ENCODE measurements at places on chromosomes 7 and 10.

GRCh38 chr7:19928247-19928646 is 154.8 kb upstream of the TMEM196 start:
- DNase-seq = no peak

GRCh38 chr10:71856619-71857018 is 5.6 kb upstream of the PSAP start:
- no peak for DNase-seq

GRCh38 chr10:92846854-92847201 is 1.5 kb upstream of the EXOC6 start:
- no peak for DNase-seq

GRCh38 chr10:133167693-133168616 is 7.9 kb downstream of the KNDC1 start:
- DNase-seq = no peak

DNA sequence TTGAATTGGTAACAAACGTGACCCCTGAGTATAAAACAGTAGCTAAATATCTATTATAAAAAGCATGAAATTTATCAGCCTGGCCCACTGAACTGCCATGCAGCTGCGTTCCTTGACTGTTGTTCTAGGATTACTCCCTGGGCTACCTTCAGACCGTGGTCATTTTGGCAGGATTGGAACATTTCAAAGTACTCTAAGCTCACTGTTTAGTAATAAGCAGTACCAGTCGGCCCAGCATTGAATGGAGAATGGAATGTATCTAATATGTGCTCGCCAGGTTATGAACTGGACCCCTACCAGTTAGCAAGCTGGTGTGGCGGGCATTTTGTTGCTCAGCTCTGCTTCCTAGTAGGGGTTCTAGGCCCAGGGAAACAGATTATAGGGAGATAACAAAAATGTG is 112.2 kb downstream of the SEMA3C start:
- DNase-seq = peak; percentile 7

DNA sequence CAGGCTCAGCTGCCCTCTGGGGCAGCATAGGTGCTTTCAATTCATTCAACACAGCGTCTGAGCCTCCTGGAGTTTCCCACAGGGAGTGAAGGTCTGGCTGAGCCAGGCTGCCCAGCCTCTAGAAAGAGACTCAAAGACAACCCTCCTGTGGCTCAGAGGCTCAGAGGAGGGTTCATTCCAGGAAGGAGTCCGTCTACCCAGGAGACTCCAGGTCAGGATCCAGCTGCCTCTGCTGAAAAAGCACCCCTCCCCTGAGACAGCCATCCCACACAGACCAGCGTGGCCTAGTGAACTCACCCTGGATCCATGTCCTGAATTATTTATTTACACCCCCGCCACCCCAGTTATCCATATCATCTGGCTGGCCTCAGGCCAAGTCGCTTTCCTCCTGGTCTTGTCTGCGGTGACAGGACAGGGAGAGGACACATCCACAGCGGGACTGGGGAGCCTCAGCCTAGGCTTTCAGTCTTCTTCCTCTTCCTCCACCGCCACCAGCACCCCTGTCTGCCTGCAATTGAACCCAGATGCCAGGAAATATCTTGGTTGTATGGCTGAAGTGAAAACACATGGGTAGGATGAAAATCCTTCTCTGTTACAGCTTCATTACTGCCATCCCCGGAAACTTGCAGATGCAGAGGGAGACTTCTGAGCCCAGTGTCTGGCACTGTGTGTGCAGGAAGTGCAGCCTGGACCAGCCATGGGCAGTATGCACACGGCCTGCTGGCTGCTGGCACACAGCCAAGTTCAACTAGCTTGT is 44.0 kb upstream of the COL13A1 start:
- peak; percentile 53 for DNase-seq

GRCh38 chr7:87113077-87113476 is 39.2 kb upstream of the DMTF1 start:
- DNase-seq = no peak
